ENCODE measurements at places on chromosomes 2 and 18.

DNA sequence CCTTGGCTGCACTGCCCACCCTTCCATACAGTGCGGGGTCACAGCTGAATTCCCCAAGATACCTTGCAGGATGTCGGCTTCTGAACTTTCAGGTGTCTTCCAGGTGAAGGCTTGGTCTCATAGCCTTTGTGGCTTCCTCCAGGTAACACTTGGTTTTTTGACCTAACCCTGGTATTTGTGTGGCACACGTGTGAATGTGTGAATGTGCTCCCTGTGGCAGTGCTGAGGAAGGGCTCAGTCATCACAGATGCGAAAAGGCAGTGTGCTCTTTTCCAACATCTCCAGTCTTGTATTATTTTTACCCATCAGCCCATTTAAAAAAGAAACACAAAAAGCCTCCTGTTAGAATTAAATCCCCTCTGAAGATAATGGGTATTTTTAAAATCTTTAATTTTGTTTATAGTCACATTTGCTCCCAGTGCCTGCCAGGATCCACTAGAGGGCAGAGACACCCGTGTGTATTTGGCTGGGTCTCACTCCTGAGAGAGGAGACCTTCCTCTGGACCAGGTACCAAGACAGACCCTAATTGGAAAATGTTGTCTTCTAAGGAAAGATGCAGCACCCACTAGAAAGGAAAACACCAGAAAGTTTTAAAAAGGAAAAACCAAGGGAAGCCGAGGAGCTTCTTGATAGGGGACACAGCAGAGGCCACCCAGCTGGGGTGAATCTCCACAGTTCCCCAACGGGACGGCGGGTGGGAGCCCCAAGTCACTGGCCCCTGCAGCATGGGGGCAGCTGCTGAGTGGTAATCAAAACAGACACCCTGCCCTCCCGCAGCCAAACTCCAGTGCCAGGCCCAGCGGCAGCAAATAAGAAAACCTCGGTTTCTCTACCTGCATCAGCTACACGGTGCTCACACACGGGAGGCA, 27.7 kb downstream of the FAM110C start:
- DNase-seq, result no peak

DNA sequence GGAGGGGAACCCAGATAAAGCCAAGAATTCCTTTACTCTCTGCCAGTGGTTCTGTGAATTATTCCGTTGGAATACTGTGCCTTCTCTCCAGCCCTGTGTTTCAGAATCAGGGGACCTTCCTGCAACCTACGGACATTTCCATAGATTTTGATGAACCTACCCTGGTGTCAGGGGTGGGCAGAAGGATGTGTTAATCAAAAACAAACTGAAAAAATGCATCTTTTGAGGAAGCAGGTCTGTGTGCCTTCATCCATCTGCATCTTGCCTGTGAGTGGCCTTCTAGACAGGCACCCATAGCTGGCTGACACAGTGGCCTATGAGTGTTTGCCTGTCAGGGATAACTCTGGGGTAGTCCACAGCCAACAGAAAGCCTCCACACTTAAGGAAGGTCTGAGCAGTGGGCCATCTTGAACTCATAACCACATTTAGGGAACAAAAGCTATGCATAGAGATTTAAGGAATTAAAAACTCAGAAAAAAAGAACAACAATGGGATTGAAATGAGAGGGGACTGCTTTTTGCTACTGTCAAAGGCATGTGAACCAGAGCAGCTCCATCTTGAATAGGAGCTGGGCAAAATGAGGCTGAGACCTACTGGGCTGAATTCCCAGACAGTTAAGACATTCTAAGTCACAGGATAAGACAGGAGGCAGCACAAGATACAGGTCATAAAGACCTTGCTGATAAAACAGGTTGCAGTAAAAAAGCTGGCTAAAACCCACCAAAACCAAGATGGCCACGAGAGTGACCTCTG, 45.9 kb upstream of the ITGA6 start:
- no peak for DNase-seq

DNA sequence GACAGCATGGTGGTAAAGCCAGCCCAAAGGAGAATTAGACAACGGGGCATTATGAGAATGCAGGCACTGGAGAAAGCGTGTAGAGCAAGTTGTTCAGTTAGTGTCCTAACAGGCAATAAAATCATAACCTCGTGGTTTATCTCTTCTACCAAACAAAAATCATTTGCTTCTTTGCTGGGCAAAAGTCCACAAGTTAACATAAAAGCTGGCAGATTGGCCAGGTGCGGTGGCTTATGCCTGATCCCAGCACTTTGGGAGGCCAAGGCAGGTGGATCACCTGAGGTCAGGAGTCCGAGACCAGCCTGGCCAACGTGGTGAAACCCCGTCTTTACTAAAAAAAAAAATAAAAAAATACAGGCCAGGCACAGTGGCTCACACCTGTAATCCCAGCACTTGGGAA, 364.1 kb downstream of the SETBP1 start:
- no peak for DNase-seq

- DNase-seq, result no peak
Measured at GRCh38 chr18:13608791-13609532, 117.4 kb downstream of the FAM210A start.

DNA sequence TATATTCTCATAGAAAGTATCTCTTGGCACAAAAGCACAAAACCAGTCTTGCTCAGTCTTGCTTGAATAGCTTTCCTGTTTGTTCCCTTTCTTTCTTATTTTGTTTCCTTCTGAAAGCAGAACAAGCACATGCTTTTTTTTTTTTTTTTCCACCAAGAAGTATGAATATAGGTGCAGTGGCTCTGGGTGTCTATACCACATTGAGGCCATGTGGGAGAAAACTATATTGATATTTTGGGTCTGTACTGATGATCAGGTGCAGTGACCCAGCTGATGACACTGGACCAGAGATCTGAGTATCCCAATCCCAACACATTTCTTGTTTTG, 28.7 kb downstream of the GEMIN6 start:
- DNase-seq, result no peak

- DNase-seq, result no peak
Measured at GRCh38 chr2:168277276-168277675, 29.9 kb upstream of the STK39 start.

DNA sequence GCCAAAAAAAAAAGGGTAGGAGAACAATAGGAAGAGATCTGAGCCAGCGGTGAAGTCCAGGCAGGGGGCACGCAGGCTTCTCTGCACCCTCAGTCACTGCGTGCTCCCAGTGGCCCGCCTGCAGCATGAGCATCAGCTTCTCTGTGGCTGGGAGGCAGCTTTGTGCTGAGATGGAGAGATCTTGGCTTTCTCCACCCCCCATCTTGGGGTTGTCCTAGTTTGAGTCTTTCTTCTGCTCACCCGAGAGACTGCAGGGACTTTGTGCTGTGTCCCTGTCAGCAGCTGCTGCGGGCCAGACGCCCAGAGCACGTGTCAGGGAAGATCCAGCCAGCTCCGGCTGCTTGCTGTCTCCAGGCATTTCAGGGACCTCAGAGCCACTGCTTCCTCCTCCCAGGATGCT, 20.3 kb downstream of the TRAPPC12 start:
- DNase-seq, result no peak

DNA sequence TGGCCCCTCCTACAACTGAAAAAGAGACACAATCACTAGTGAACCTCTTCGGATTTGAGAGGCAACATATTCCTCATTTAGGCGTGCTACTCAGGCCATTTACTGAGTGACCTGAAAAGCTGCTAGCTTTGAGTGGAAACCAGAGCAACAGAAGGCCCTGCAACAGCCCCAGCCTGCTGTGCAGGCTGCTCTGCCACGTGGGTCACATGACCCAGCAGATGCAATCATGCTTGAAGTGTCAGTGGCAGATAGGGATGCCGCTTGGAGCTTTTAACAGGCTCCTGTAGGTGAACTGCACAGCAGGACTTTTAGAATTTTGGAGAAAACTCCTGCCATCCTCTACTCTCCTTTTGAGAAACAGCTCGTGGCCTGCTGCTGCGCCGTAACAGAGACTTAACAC, 578.6 kb upstream of the RAB6C start:
- DNase-seq, result no peak

GRCh38 chr2:224970311-224970710, 72.0 kb downstream of the DOCK10 start:
- no peak for DNase-seq

- DNase-seq, result no peak
Measured at GRCh38 chr2:42470706-42471105, 23.1 kb downstream of the KCNG3 start.

DNA sequence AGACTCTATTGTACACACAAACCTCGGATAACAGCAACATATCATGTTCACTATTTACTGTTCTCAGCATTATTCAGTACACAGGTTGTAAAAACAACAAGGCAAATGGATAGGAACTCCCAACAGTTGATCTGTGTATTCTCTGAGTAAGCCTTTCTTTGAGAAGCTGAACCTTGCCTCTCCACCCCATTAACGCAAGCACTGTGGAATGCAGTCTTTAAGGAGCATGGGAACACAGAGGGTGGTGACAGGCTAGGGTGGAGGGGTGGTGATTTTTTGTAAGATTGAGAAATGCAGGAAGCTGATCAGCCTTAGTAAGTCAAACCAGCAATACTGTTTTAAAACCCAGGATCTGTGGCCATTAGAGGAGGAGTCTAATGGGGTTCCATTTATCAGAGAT, 19.6 kb upstream of the SERPINB11 start:
- no peak for DNase-seq

- DNase-seq, result no peak
Measured at GRCh38 chr2:234705108-234705507, 208.2 kb upstream of the ARL4C start.

DNA sequence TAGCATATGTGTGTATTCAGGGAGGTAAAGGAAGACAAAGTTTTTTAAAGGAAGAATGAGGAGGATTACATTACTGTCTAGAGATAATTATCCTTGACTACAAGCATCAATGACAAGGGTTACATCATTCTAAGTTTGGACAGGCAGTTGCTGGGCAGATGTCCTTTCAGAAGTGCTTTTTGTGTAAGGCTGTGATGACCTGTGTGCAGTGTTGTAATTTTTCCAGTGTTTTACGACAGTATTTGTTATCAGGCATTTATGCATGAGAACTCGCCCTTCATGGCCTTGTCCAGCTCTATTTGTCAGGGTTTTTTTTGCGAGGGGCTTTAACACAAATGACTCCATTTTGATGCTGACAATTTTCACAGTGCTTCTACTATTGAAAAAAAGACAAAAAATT, 658.3 kb upstream of the NXPH2 start:
- DNase-seq, result no peak

DNA sequence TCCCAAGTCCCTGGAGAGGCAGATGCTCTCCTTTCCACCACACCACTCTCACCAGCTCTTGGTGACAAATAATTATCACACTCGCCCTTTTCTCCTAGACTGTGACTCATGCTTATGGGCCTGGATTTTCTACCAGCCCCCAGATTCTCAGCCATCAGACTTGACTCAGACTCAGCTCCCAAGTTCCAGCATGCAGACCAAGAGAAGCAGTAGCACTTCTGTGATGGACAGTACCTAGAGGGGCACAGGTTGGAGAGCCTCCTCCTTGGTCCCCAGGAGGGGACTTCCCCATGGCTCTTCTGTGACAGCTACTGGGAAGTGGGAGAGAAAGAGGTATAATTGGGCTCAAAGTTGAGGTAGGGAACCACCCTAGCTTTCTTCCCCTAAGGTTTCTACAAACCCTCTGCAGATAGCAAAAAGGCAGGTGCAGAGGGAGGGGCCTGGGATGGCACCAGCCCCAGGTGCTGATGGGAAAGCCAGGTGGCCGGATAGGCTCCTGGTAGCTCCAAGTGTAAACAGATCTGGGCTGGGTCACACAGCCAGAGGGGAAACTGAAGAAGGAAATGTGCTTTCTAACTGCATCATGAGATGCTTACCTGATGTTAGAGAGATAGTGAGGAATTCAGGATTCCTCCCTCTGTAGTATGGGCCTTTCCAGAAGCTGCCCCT, 4.1 kb downstream of the TCF23 start:
- no peak for DNase-seq

GRCh38 chr18:44539926-44540325, 140.8 kb upstream of the SETBP1 start:
- DNase-seq, result no peak

DNA sequence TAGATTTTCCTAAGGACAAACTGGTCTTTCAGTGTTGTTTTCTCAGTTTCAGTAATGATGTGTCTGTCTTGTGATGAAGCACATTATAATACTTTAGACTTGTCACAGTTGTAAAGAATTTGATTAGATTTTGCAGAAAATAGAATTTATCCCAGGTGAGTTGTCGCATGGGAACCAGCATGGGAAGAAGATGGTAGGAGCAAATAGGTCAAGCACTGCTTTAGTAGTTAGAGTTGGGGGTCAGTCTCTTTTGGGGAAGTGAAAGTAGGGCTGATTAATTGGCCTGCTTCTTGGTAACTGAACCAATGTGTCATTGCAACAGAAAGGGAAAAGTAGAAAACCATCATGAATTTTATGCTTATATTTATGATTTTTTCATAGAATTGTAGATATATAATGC, 153.2 kb upstream of the MYO3B start:
- no peak for DNase-seq

DNA sequence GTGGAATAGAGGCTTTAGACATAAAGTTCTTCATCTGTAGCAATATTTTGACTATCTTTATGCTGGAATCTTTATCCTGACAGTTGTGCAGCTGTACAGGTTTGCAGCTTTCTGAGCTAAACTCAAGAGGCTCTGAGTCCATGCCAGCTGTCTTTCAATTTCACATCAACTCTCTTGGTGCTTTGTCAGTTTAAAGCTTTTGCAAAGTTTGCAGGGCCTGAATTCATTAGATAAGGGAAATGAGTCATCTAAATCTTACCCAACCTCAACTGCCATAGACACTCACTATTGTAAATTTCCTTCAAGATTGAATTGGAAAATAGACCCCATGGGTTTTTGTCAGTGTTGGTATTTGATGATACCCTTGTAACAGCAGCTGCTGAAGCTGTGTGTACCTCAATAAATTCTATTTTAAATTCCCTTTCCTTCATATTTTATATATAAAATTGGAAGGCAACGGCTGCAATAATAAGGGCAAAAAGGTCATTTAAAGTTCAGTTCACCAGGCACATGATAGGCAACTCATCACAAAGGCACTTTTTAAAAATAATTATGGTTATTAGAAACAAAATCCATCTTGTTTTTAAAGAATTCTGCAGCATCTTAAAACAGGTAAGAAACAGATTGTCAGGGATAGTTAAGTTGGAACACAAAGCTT, 169.9 kb upstream of the SLC39A10 start:
- DNase-seq, result no peak

DNA sequence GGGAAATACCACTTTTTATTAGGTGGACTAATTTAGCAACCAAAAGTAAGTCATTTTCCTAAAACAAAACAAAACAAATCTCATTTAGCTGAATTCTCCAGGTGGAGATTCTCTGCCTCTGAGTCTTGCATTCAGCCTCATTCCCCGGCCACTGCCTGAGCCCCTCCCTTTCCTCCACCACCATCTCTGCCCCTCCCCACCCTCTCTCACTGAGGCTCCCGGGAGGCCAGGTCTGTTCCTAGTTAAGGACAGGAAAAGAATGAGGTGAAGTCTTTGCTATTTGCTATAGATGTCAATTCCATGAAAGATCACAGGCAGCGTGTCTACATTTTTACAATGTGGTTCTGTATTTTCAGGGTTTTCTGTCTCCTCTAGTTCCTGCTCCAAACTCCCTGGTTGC, 83.0 kb upstream of the SOX11 start:
- no peak for DNase-seq

- no peak for DNase-seq
Measured at GRCh38 chr2:71545572-71546274, 92.4 kb downstream of the DYSF start.

Measured in stimulated activated CD8-positive, alpha-beta memory T cell treated with anti-CD3 and anti-CD28 coated beads, Interleukin-15, amount 100 ng/mL, for 4 hours (primary cell).